ENCODE measurements at places on chromosomes 13 and 19. TPM values are rescaled to one million over a fixed set of nuclear protein-coding genes. Genes with fewer than 3 reads are reported as not detected.

The CFAP97D2 gene
- not detected for total RNA-seq

The SLC8A2 gene
- total RNA-seq: 0.31 TPM

The SULT2A1 gene
- total RNA-seq: not detected

The CEACAM3 gene
- not detected for total RNA-seq

The YJU2 gene
- 20.0 TPM for total RNA-seq

The METTL21C gene
- not detected for total RNA-seq

The ZNF730 gene
- total RNA-seq: 4.5 TPM

The NCR1 gene
- not detected for total RNA-seq

The CASP14 gene
- total RNA-seq: not detected

The NKG7 gene
- not detected for total RNA-seq

The ZNF132 gene
- 9.1 TPM for total RNA-seq

The FUT2 gene
- total RNA-seq: not detected

The FBXO17 gene
- total RNA-seq: 27.6 TPM

The PDX1 gene
- not detected for total RNA-seq

The ASF1B gene
- 12.4 TPM for total RNA-seq

The GRIN2D gene
- 1.0 TPM for total RNA-seq

The OR7D2 gene
- not detected for total RNA-seq

The RFPL4AL1 gene
- not detected for total RNA-seq

The PROSER1 gene
- 14.5 TPM for total RNA-seq

The ZNF534 gene
- not detected for total RNA-seq
